ENCODE measurements at places on chromosomes 5 and 9. TPM values are rescaled to one million over a fixed set of nuclear protein-coding genes. Genes with fewer than 3 reads are reported as not detected.

- no peak for DNase-seq
Observed at GRCh38 chr9:76576344-76576743, 117.4 kb downstream of the GCNT1 start.

The C5 gene
- total RNA-seq = 4.9 TPM

GRCh38 chr5:68279984-68280383 lies 64.4 kb downstream of the PIK3R1 start:
- DNase-seq = no peak

DNA sequence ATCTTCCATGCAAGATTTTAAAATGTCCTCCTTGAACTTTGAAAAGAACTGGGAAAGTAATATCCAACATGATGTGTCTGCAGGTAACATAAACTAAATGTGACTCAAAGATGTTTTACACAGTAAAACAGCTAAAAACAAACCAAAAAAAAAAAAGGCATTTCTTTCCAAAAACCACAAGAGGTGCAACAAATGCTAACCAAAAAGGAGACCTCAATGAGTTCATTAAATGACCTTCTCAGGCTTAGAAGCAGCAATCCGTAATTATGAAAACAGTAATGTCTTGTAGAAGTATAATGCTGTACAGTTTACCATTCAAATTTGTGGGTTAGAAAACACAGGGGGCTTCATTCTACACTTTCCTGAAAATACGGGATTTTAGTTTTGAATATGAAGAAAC lies 2.5 kb downstream of the RNF145 start:
- DNase-seq = no peak

The BTNL9 gene
- 0.39 TPM for total RNA-seq

The LYRM7 gene
- total RNA-seq = 9.3 TPM

DNA sequence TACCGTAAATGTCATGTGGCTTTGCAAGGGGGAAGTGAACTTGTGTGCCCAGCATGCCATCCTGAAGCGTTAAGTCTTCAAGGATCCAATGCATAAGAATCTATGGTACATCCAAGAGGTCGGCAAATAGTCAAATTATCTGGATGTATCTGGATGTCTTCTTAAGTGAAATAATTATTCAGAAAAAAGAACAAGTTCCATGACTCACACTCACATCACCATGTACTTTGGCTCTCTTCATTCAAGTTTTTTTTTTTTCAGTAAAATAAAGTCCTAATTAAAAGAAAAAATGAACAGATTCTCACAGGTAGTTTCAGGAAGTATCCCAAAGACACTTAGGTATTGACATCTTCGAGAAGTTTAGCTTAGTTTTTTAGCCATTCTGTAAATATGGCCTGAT lies 62.7 kb upstream of the MEGF10 start:
- no peak for DNase-seq

The FAM221B gene
- 1.1 TPM for total RNA-seq

The LCN15 gene
- total RNA-seq = 0.93 TPM

GRCh38 chr5:103612545-103612944 lies 50.0 kb upstream of the NUDT12 start:
- no peak for DNase-seq

GRCh38 chr9:115220319-115221005 lies 102.5 kb upstream of the TNC start:
- no peak for DNase-seq

The PTPRD gene
- total RNA-seq = 197 TPM

GRCh38 chr5:162939991-162940390 lies 497.4 kb upstream of the CCNG1 start:
- DNase-seq = no peak

The ORM2 gene
- not detected for total RNA-seq

DNA sequence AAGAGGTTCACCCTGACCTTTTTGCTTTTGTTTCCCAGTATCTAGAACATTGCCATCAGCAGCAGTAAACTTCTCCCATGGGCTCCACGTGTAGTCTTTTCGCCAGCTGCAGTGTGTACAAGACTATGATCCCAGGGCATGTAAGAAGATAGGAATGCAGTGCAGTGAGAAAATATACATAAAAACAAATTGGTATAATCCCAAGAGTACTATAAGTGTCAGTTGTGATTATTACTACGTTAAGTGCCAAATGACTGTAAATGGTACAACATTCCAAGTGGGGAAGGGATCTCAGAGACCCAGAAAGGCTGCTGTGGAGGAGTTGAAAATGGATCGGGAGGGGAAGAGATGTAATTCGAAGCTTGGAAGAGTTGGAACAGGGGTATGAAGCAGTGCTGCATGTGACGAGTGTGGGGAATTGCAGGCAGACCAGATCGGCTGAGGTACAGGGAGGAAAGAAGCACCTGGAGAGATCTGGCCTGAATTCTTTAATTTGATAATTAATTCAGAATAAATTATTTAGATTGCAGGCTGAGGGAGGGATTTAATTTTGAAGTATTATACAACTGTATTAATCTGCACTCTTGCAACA lies 95.1 kb downstream of the FBXL7 start:
- no peak for DNase-seq

DNA sequence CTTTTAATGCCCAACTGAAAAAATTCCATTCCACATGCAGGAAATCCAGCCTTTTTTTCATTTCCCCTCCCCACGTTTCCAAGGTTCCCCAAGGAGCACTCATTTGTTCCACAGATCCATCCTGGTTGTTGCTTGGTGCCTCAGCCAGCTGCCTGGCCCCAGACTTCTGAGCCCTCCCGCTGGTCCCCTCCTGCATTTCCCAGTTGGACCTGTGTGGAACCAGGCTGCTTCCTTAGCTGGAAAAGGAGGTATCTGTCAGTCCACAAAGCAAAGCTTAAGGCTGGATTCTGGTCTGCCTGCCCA lies 44.8 kb downstream of the ANGPTL2 start:
- peak; percentile 48 for DNase-seq

DNA sequence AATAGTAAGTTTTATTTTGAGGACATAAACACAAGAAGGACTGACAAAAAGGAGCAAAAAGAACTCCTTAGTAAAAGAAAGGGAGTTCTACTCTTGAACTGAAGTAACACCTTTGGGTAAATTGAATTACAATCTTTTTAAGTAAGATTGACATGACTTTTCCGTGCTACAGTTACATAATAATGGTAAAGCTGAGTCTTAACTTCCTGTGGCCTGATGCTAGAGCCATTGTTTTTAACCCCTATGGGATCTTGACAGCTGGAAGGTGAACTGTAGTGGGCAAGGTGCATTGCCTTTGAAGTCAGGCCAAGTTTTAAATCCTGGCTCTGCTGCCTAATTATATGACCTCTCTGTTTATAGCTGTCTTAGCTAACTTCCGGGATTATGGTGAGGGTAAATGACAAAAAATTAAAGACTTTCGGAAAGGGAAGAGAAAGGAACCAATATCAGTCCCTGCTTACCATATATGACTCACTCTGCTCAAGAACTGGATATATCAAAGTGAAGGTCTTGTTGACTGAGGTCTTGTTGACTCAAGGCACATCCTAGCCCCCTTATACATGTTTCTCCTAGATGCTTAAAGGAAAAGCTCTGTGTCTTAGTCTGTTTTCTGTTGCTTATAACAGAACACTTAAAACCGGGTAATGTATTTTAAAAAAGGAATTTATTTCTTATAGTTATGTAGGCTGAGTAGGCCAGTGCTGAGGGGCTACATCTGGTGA lies 6.8 kb downstream of the HSD17B4 start:
- no peak for DNase-seq

DNA sequence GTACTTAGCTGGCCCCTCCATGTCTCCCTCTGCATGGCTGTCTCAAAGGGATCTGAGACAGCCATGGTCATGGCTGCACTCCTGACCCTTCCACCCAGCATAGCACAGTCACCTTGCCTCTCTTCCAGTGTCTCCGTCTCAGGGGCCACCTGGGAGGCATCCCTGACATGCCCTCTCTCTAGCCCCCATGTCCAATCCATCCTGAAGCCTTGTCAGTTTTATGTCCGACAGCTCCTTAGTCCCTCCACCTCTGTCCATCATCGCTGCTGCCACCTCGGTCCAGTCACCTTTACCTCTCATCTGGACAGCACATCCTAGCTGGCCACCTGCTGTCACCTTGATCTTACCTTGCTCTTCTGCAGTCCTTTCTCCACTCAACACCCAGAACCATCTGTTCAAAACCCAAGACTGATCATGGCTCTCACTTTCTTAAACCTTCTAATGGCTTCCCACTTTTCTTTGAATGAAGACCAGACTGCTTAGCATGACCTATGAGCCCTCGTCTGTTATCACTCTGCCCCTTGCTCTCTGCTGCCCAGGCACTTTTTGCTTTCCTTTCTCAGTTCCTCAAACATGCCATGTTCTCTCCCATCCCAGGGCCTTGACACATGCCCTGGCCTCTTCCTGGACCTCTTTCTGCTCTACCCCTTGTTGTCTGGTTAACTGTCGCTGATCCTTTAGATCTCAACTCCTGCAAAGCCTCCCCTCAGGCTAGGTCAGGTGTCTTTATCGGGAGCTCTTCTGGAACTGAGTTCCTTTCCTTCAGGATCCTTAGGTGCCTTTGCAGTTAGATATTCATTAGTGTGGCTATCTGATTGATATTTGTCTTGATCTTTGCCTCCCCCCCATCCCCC lies 181.8 kb upstream of the PITX1 start:
- peak; percentile 34 for DNase-seq

The KLHL9 gene
- total RNA-seq = 29.9 TPM

- DNase-seq = no peak
Observed at GRCh38 chr5:29719171-29719570, 1474.3 kb upstream of the CDH6 start.

GRCh38 chr5:39896706-39897105 lies 471.9 kb upstream of the DAB2 start:
- DNase-seq = no peak

DNA sequence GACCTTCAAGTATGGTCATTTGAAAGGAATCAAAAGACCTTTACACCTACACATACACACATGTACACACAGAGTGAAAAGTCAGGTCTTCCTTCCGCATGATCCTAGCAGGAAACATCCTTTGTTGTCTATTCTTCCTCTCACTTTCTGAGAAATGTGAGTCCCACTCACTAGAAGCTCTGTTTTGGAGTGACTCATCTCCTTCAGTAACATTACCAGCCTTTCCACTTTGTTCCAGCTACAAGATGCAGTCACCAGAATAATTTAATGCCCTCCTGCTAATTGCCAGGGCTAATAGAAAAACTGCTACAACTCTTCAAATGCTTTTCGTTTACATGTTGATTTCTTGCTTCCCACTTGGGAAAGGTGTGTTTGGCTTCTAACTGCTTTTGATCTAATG lies 417.3 kb downstream of the RASEF start:
- DNase-seq = no peak

The BTNL3 gene
- 0.82 TPM for total RNA-seq

DNA sequence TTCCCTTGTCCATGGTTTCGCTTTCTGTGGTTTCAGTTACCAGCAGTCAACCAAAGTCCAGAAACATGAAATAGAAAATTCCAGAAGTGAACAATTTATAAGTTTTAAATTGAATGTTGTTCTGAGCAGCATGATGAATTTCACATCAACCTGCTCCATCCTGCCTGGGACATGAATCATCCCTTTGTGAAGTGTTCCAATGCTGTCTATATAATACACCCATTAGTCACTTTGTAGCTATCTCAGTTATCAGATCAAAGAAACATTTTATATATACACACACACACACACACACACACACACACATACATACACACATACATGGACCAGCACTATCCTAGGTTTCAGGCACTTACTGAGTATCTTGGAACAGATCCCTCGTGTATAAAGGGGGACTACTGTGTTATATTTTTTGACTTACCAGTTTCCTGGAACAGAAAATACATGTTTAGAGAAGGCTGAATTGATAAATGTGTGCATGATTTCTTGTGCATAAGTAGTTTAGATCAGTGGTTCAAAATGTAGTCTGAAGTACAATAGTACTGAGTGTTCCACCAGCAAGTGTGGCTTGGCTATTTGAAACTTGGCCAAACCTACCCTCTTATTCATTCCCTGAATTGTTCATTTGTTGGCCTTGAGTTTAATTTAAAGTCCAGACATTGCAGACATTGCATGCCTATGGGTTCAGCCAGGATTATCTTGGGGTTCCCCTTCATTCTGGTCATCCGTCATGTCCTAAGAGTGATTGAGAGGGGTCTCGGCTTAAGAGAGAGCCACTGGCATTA lies 510.0 kb downstream of the GADD45G start:
- DNase-seq = no peak

The MVB12B gene
- 26.1 TPM for total RNA-seq

The SAPCD2 gene
- total RNA-seq = 21.9 TPM

DNA sequence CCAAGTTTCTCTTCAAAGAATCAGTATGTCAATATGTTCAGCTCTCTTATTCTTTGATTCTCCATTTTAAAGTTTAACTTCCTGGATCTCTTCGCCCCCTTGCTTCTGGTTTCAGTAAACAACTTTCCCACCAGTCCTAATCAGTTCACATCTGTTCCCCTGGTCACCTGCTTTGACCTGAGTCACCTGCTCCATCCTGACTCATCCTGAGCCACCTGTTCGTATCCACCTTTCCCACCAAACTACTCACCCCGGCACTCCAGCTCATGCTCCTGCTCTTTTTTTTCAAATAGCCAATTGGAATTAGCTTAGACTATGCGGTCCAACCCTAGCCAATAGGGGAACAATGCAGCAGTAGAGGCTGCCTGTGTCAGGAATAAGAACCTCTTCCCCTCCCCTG lies 23.6 kb upstream of the CSF1R start:
- no peak for DNase-seq

The SLC6A3 gene
- 0.19 TPM for total RNA-seq

- DNase-seq = no peak
Observed at GRCh38 chr9:137670391-137671195, 51.8 kb downstream of the EHMT1 start.

The SLC36A3 gene
- not detected for total RNA-seq

The EFCAB9 gene
- not detected for total RNA-seq

- DNase-seq = no peak
Observed at GRCh38 chr5:55062039-55062779, 38.2 kb downstream of the GZMK start.

DNA sequence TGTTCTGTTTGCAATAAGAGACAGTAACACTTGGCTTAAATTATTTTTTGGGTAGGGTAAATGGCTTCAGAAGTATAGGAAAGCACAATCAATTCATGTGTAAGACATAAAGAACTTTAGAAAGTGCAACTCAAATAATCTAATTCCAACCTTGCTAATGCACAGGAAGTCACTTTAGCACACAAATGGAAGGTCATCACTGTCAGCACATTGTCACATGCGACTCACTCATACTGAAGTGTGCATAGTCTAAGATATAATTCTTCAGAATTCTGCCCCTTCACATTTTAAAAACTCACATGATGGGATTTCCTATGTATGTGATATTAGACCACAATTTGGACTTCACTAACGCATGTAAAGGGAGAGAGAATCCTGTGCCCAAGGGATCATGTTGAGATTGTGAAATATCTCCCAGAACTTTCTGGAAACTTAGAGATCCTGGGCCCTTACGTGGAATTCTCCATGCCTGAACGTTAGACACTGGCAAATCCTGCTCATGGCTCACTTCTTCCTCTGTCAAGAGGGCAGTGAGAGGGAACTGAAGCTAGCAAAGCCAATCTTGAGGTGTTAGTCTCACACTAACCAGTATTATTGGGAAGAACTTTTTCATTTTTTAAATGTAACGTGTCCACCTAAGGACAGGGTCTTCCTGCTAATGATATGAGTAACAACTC lies 403.2 kb upstream of the PTGER4 start:
- DNase-seq = no peak

GRCh38 chr9:119284118-119284517 lies 85.1 kb downstream of the BRINP1 start:
- DNase-seq = no peak

The CDH9 gene
- 0.68 TPM for total RNA-seq

The MARCHF11 gene
- 1.2 TPM for total RNA-seq
